Fibroblast of skin of back (primary cell): ENCODE measurements at places on chromosomes 12 and 14.

GRCh38 chr14:95229749-95230148 lies 72.4 kb upstream of the DICER1 start:
- DNase-seq, result no peak

GRCh38 chr14:94710731-94711130 lies 59.2 kb downstream of the GSC start:
- no peak for DNase-seq

DNA sequence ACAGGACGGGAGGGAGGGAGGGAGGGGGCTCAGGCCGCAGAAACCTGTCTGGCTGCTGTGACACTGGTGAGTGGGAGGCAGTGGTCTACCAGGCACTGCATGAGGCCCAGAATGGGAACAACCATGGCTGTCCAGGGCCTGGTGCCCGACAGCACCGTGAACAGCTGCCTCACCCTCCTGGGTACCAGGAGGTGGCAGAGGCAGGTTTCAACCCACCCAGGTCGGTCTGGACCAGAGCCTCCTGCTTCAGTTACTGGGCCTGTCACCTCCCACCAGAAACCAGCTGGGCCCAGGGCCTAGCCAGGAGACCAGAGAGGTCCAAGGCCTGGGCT lies 80.2 kb downstream of the ITPK1 start:
- DNase-seq, result no peak

GRCh38 chr12:79067977-79068376 lies 203.4 kb downstream of the SYT1 start:
- no peak for DNase-seq
